Stimulated activated CD8-positive, alpha-beta memory T cell treated with anti-CD3 and anti-CD28 coated beads, Interleukin-7, amount 100 ng/mL, for 1 hour (primary cell): ENCODE measurements at places on chromosomes 3 and 15.

DNA sequence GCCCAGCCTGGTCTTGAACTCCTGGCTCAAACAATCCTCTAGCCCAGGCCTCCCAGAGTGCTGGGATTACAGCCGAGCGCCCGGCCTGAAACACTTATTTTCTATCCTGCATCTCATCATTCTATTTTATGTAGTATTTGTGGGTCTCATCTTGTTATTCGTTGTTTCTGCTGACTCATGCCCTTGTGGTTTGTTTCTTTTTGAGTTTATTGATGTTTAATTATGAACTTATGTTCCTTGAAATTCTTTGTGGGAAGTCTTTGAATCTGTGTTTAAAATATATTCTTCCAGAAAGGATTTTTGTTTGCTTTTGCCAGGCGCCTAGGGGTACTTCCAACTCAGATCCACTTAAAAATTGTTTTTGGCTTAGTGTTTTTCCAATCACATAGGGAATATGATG is 78.3 kb upstream of the C15orf39 start:
- DNase-seq, result no peak

DNA sequence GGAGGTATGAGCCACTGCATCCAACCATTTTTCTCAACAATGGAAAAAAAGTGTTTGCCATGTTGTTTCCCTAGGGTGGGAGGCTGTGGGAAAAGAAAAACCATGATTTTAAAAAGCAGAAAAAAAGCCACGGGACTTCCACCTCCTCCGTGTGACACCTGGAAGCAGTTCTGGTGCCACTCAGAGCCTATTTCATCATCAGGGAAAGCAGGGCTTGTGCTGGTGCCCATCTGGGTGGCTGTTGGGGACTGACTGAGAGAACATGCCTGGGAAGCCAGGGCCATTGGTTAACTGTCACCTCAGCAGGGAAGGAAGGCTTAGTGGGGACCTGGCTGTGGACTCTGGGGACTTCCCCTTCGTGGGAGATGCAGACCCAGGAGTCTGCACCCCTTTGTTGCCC is 7.3 kb downstream of the RNU5B-1 start:
- no peak for DNase-seq

DNA sequence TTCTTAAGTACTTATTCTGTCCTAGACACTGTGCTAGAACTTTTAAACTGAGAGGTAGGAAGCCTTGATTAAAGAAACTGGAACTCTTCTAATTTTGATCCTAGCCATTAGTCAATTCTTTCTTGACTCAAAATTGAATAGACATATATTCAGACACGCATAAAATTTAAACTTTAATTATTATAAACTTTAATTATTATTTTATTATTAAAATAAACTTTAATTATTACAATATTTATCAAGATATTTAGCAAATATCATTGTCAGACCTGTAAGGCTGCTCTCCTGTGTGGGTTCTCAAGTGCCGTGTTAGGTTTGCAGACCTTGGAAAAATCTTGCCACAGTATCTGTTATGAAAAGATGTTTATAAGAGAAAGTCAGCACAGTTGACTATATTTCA is 562.9 kb downstream of the MECOM start:
- no peak for DNase-seq

DNA sequence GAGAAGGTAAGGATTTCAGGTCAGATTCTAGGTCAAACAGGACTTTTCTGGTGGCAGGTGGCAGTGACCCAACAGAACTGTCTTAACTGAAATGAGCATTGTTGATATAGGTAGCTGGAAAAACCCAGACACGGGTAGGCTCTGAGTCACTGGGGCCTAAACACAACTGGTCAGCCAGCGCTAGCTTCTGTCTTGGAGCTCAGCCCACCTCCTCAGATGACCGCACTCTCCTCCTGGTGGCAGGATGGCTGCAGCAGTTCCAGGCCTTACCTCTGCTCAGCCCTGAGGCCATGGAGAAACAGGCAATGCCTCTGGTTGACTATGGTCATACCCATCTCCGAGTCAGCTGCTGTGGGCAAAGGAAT is 61.1 kb upstream of the GATA2 start:
- no peak for DNase-seq

DNA sequence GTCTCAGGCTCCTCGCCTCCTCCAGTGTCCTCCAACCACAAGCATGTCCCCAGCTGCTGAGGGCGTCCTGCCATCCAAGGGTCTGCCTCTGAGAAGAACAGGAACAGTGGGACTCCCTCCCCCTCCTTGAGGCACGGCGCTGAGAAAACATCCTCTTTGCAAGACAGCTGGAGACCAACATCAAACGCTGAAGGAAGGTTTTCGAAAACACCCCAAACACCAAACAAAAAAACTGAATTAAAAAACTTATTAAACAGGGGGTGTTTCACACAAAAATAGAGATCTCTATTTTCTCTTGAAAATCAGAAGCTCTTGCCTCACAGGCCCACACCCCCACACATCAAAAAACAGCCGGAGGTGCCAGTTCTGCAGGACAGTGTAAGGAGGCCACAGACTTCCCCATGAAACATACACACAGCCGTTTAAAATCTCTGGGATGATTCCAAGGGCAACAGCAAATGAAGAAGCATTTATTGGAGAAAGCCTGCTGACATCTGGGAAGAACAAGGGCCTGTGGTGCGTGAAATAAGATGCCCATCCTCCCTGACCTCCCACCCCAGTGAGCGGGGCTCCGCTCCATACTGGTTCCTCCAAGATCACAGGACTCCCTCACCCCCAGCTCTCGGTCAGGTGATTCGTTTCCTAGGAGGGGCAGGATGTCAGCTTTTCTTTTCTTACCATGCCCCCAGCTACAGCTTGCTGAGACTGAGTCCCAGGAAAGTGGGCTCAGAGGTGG is 71.3 kb downstream of the NUP210 start:
- no peak for DNase-seq

DNA sequence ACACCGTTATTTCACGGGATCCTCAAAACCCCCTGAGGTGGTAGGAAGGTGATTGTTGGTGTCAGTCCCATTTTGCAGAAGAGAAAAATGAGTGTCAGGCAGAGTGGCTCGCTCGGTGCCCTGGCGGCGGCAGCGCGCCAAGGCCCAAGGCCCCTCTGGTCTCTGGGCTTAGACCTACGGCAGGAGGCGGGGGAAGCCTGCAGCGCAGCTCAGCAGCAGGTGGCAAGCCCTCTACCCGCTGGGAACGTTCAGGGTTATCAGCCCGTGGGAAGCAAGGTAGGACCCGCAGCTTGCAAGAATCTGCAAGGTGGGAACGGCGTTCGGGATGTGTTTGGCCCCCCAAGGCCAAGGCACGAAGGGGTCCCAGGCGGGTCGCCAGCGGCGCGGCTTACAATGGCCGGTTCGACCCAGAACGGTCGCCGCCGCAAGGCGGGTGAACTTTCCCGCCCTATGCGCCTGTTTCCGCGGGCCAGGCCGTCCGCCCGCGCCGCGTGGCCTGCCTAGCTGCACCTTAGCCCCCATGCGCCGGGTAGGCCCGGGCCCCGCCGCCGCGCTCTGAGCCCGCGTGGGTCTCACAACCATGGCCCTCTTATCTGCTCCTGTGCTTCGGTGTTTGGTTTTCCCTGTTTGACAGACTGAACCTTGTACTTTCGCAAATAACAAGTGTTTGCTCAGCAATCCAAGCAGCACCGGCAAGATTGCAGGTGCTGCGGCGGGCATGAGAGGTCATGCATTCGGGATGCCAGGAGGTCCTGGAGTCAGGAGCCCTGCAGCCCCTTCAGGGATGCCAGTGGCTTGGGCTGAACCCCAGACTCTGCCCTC is 39.7 kb downstream of the CCNL1 start:
- DNase-seq, result no peak

GRCh38 chr3:69240651-69241568 is 118.5 kb upstream of the LMOD3 start:
- no peak for DNase-seq

GRCh38 chr15:64653757-64654156 is 121.6 kb downstream of the RBPMS2 start:
- DNase-seq, result no peak

- no peak for DNase-seq
Observed at GRCh38 chr3:70138606-70139005, 139.1 kb downstream of the SAMMSON start.

- no peak for DNase-seq
Observed at GRCh38 chr3:150721285-150722130, 17.8 kb upstream of the ERICH6 start.

- no peak for DNase-seq
Observed at GRCh38 chr3:20060974-20061685, 20.9 kb downstream of the KAT2B start.

- no peak for DNase-seq
Observed at GRCh38 chr15:29849218-29849617, 26.9 kb upstream of the TJP1 start.

- DNase-seq, result no peak
Observed at GRCh38 chr3:45911511-45912226, 25.3 kb downstream of the CCR9 start.

DNA sequence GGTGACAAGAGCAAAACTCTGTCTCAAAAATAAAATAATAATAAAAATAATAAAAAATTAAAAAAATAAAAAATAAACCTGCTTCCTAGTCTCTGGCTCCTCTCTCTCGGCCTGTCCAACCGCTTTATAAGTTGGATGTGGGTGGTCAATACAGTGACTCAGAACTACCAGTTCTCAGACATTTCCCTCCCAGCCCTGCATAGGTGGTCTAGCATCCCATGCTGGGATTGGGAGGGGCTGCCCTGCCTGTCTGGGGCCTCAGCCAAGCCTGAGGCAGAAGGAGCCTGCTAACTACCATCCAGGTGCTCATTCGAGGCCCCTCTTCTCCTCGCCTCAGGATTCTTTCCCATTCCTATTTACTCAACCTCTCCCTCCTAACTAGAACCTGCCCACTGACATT is 33.3 kb upstream of the BLM start:
- DNase-seq, result no peak
